ENCODE measurements at places on chromosomes 1 and 21.

GRCh38 chr1:22852144-22852655 lies 120.5 kb downstream of the LACTBL1 start:
- no peak for DNase-seq

- DNase-seq = no peak
Observed at GRCh38 chr1:51750218-51750617, 128.3 kb downstream of the NRDC start.

- DNase-seq = no peak
Observed at GRCh38 chr1:161054232-161054631, 8.5 kb upstream of the USF1 start.

DNA sequence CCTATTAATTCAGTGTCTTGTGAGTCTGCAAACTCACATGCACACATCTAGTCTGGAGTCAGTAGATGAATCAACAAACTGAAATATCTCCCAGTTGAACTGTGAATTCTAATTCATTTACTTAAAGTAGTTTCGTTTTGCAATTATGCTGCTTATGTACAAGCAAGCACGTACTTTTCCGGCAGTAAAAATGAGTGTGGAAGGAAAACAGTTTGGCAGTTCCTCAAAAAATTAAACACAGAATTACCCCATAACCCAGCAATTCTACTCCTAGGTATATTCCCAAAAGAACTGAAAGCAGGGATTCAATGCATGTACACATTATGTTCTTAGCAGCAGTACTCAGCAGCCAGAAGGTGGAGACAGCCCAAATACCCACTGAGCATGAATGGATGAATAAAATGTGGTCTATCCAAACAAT lies 49.3 kb downstream of the GNB1 start:
- no peak for DNase-seq

- no peak for DNase-seq
Observed at GRCh38 chr1:244241438-244241837, 190.4 kb downstream of the ZBTB18 start.

GRCh38 chr1:45569571-45569961 lies 14.3 kb upstream of the NASP start:
- DNase-seq = no peak

GRCh38 chr1:184773762-184774320 lies 19.2 kb upstream of the EDEM3 start:
- no peak for DNase-seq

GRCh38 chr1:44442791-44443190 lies 37.7 kb downstream of the RNF220 start:
- DNase-seq = no peak

- DNase-seq = no peak
Observed at GRCh38 chr1:156152628-156153027, 757 bp upstream of the SEMA4A start.

- DNase-seq = no peak
Observed at GRCh38 chr1:33399375-33399774, 31.5 kb downstream of the PHC2 start.

GRCh38 chr21:35922618-35923017 lies 137.7 kb downstream of the SETD4 start:
- DNase-seq = no peak

DNA sequence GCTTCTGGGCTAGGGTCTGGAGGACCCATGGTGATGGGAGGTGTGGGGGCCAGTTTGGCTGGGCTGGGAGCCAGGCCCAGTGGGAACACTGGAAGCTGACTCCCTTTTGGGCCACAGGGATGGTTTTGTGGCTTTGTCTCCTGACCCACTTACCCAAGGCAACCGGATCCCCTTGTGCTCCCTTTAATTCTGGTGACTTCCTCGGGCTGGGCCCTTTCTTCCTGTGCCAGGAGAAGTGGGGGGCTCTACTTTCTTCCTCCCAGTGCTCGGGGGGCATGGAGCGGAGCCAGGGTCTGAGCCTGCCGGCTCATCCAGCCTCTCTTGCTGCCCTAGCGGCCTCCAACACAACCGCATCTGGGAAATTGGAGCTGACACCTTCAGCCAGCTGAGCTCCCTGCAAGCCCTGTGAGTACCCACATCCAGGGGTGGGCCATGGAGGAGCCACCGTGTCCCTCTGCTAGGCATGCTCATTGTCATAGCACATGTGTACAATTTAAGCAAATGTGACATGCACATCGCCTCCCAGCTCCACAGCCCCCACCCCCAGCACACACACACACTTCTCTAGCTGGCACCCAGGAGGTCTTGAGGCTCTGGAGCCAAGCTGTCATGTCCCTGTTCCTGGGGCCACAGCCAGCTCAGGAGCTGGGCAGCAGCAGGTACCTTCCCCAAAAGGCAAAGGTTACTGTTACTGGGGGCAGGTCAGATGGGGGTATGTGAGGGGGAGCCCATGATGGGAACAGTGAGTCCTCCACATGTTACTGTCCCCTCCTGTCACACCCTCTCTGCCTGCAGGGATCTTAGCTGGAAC lies 35.0 kb downstream of the UBE2T start:
- DNase-seq = no peak

DNA sequence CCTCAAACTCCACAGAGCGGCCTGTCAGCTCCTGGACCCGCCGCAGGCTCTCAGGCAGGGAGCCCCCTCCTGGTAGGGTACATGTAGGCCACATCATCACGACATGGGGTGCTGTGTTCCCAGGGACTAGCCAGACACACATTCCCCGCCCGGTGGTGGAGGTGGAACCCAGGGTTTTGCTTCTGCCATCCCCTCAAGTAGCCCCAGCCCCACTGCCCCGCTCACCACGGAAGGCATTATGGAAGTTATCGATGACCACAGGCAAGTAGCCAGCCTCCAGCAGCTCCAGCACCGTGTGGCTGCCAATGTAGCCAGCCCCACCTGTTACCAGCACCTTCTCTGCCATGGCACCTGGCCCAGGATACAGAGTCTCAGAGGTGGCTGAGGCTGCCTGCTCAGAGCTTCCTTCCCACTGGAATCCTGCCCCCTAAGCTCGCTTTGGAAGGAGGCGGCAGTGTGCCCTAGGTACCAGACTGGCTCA lies 1.9 kb downstream of the GALE start:
- DNase-seq = no peak
